ENCODE measurements at places on chromosomes 12 and 14.

GRCh38 chr14:88568196-88568595, 5.4 kb downstream of the ZC3H14 start:
- DNase-seq = no peak

- DNase-seq = no peak
Measured at GRCh38 chr12:106584104-106585064, 1.6 kb downstream of the RFX4 start.

GRCh38 chr14:63470962-63471793, 72.0 kb downstream of the PPP2R5E start:
- no peak for DNase-seq

DNA sequence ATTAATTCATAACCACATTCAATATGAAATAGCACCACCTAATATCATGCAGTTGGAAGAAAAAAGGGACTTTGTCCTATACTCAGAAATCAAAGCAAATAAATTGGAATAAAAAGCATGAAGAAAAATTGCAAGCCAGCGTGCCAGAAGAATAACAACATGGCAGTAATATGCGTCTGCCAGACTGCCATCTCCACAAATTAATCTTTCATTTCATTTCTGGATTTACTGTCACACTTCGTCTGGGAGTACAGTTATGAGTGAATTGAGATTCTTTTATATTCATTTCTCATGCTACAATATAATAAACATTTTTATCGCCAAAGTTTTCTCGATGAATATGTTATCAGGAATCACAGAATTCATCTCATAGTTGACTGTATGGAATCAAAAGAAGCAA, 1327.7 kb upstream of the SEL1L start:
- no peak for DNase-seq

DNA sequence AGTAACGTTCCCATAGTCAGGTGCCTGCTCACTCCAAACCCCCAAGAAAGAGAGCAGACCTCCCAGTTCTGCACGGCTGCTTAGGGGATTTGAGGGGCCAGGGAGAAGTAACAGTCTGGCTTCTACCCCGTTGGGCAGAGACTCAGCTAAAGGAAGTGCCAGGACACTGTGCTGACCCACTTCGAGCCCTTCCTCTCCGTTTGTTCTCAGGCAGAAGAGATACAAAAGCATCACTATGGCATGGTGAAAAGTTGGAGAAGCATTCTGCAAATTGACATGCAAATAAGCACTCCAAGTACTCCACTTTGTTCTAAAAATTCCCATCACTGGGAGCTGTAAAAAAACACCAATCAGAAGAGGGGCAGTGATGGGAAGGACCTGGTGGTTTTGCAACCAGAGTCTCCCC, 239.1 kb downstream of the EGLN3 start:
- no peak for DNase-seq

DNA sequence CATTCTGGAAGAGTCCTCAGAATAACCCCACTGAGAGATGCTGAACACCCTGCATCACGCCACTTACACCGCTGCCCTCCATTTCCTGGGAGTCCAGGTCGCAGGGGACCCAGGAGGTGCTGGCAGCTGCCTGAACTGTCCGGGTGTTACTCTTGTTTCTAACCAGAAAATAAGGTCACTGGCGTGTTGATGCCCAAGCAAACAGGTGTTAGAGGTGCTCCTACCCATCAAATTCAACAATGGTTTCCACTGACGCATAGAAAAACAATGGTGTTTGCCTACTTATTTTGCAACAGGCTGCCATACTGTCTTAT, 23.8 kb downstream of the PITPNM2 start:
- DNase-seq = no peak

- no peak for DNase-seq
Measured at GRCh38 chr12:44507461-44507860, 368.7 kb downstream of the NELL2 start.
